Stimulated activated naive CD4-positive, alpha-beta T cell treated with Interleukin-2 at 50 U/mL for 16 hours (primary cell): ENCODE measurements at places on chromosomes 16 and 17.
A peak's percentile ranks its signal among the peaks of the same experiment; 100 is the strongest.

DNA sequence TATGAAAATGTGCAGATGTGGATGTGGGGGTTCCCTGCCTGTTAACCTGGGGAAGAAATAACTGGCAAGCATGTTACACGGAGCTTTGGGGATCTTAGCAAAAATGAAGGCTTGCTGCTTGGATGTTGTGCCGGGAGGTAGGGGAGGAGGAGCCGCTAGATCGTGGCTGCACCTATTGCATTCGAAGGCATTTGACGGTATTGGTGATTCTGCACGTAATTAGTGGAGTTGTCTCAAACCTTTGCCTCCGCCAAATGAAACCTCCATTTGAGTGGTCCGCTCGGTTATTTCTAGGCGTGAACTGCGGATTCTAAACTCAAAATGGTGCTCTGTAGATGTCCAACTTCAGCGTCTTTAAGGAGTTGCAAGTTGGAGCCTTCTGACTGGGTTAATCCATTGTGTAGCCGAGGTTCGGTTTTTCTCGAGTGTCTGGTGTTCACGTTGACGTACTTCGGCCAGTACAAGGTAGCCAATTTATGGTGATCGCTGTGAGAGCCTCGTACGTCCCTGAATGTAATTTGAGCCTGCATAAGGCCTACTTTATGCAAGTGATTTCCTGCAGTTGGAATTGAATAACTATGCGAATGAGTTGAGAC, 1.5 kb downstream of the TNRC6C start:
- DNase-seq, result peak; percentile 16

- DNase-seq, result no peak
Observed at GRCh38 chr17:81578038-81578441, 25.9 kb upstream of the FAAP100 start.

GRCh38 chr17:81189670-81190530, 23.9 kb upstream of the AATK start:
- DNase-seq, result no peak

- peak; percentile 85 for DNase-seq
Observed at GRCh38 chr17:75034236-75034908, 12.4 kb downstream of the ATP5PD start.

DNA sequence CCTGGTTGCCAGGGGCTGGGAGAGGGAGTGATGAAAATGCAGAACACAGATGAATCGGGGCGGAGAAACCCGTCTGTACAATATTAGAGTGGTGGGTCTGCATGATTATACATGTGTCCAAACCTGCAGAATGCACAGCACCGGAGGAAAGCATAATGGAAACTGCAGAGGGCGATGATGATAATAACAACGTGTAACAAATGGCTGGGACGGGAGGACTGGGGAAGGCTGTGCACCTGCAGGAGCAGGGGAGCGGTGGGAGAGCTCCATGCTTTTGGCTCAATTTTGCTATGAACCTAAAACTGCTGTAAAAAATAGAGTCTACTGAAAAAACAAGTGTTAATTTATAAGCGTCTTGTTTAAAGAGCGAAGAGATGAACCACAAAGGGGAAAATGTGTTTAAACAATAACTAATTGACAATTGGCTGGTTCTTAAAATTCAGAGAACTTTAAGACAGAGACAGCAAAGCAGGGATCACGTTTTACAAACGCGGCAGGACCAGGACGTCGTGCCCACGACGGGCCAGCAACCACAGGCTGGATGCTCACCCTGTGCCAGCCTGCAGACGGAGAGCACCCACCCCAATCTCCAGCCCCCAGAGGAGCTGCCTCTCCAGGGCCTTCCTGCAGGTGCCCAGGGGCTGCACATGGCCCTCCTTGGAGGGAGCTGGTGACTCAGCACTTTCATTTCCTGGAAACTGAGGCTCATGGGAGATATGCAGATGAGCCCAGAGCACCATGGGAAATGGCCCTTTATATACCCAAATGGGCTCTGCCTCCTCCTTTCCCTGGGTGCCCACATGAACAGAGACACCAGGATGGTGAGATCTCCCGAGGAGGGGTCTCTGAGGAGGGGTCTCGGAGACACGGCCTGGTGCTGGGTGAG, at the start of gene TEX19:
TSS of gene TEX19 (plus strand) at position 783 of the 886 bp plus-strand sequence. CDS start 2,904 bp downstream, outside the sequence.
- no peak for DNase-seq

DNA sequence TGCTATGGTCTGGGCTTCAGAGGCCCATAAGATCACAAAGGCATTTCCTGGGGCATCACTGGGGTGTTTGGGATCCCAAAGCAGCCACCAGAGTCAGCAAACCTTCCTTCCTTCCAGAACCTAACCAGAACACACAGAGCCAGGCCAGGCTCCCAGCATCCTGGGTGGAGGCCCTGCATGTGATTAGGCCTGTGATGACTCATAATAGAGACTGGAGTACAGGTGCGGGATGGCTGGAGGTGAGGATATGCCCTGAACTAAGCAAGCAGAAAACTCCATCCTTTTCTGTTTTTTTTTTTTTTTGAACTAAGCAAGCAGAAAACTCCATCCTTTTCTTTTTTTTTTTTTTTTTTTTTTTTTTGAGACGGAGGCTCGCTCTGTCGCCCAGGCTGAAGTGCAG, 17.7 kb upstream of the GFOD2 start:
- DNase-seq, result no peak

GRCh38 chr16:88655733-88656281, 5.0 kb upstream of the CYBA start:
- no peak for DNase-seq

DNA sequence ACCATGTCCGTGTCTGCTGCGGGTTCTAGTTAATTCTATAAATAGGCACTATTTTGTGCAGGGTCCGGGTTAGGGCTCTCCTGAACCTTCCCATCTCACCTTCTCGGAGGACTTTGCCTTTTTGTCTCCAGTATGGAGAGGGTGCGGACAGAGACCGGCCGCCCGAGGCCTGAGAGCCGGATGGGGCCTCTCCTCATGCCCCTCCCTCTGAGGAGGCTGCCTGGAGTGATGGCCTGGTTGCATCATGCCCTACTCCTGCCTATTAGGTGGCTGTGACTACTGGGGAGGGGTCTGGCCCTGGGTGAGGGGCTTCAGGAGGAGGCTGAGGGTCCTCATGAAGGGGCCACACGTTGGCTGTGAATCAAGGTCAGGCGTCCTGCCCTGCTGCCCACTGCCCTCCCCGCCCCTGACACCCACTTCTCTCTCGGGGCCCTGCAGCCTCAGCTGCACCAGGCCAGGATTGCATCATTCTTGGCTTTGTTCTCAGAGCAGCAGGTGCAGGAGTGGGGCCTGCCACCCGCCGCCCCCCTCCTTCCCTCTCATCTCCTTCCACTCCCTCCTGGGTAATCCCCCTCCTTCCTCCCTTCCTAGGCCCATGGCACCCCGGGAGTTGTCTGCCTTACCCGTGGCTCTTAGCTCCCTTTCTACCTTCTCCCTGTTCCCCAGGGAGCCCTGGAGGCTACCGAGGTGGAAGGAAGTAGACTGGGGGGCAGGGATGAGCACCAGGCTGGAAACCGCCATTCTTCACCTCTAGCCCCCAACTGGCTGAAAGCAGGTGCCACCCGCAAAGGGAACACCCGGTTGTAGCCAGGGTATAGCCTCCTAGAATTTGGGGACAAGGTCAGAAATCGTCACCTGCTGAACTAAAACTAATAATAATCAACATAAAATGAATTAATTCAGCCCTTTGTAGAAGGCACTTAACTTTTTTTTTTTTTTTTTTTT, 12.7 kb upstream of the ARHGAP23 start:
- no peak for DNase-seq
